ENCODE measurements at places on chromosomes 5 and 9.

- no peak for DNase-seq
Measured at GRCh38 chr9:117413346-117414219, 1.3 kb downstream of the ASTN2 start.

- no peak for DNase-seq
Measured at GRCh38 chr5:102961671-102962070, 158.3 kb downstream of the GIN1 start.

GRCh38 chr5:41707853-41708603 lies 162.2 kb downstream of the OXCT1 start:
- DNase-seq: peak; percentile 63

DNA sequence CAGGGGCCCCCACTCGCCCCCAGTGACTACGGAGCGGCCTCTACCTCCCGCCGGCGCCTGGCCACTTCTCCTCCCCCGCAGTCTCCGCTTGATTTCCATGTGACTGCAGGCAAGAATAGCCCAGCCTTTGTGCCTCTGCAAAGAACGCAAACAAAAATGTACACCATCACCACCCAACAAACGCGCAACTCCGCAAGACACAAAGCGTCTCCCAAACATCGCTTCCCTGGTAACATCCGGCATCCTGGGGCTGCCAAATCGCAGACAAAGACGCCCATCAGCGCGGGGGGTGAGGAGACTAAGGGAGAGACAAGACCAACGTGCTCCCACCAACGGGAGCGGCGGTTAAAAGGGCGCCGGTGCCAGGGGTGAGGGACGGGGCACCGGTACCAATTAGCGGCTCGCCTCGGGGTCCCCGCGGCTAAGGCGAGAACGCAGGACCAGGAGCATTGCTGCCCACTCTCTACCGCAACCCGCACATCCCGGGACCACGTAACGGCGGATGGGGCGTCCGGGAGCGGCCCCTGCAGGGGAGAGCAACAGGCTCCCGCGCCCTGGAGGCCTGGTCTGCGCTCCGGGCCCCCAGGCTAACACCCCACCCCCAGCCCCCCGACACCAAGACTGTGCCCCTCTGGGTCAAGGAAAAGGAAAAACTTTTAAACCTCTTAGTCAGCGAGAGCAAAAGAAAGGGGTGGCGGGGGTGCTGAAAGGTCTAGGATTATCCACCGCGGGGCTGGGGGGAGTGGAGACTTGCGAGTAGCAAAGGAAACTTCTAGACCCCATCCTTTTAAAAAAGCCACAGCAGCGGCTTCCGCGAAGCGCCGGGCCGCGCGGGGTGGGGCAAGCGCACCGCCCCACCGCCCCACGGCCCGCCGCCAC lies 885 bp downstream of the MPDZ start:
- peak; percentile 75 for DNase-seq

DNA sequence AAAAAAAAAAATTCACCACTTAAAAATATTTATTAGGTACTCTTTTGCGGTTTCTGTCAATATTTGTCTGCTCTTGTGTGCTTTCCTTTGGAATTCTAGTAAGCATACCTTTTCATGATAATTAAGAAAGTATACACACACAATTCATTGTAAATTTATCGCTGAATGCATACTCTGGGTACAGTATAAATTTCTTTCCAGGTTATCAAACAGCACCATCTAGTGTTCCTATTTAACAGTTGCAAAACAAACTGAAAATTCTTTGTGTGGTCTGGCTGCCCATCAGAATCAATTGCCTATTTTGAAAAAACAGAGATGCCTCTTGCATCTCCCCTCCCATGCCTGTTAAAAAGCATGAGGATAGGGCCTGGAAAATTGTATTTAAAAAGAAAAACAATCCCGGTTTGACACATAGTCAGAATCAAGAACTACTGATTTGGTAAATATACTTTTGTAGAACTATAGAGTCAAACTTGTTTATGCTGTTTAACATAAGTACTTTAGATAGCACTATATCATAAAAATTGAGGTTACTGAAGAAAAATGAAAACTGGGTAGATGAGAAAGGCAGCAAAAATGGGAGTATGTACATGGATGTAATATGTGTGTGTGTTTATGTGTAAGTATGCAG lies 16.2 kb downstream of the PGGT1B start:
- DNase-seq: peak; percentile 70

DNA sequence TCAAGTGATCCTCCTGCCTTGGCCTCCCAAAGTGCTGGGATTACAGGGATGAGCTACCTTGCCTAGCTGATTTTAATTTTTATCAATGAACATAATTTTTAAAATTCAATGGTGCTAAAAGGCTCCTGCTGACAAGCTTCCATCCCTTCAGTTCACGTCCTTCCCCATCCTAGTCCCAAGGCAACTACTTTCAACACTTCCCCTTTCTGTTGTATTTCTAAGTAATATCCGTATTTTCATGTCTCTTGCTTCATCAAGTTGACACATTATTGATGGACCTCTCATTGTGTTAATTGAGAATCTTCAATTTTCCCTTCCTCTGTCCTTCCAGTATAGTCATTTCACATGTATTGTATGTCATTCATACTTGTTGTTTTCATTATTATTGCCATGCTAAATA lies 93.8 kb upstream of the RASGRF2 start:
- no peak for DNase-seq

- peak; percentile 76 for DNase-seq
Measured at GRCh38 chr5:103929338-103930013, 366.9 kb upstream of the NUDT12 start.

DNA sequence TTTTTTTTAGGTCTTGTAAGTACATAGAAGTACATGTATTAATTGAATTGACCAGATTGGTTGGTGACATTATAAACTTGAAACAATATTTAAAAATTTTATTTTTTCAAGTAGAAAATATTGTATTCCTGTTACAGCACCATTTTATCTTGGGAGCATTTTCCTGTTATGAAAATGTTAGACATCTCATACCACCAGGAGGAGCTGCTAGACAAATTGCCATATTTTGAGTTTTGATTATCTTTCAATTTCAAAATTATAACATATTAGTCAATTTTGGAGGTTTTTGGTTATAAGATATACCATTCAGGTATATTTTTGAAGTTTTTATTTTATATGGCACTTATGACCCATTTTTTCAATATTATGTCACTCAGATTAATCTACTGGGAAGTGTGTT lies 84.4 kb downstream of the CNTLN start:
- peak; percentile 23 for DNase-seq

DNA sequence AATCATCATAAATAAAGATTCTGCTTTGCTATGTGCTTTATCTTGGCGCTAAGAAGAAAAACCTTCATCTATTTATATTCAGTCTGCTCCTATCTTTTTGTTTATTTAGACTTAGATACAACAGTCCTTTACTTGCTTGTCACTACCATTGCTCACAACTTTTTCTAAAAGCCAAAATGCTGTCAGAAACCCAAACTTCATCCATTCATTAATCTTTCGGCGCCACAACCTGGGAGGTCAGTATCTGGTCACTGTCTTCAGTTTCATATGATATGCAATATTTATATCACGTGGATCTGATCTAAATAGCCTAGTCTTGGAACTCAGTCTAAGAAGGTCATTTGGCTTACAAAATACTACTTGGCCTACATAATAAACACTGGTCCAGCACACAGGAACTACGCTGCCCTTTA lies 159.3 kb upstream of the TARS1 start:
- DNase-seq: no peak

DNA sequence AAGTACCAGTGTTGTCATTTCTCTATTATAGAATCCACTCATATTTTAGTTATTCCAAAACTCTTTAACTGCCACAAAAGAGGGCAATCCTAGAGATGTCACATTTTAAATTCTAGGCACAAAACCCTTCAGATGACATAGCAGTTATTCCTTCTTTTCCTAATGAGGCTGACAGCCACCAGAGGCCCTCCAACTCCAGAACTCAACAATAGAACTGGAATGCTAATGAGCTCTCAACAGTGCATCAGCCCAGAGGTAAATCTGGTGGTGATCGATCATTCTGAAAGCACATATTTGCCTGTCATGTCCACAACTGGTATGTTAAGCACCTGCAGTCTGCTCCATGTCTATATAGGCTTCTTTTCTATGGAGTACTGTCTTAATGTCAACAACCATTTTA lies 40.2 kb upstream of the RAB3C start:
- no peak for DNase-seq

DNA sequence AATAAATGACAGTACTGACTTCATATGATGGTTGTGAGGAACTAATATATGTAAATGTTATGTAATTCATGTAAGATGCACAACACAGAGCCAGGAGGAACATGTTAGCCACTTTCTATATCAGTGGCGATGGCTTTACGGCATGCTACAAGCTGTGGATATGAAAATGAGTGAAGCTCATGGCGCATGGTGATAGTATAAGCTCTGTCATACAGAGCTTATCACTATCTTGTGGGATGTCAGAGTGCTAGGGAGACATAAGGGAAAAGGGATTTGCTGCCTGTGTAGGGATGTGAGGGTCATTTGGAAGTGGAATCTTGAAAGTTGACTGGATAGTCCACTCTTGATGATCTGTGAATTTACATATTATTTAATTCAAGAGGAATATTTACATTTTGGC lies 13.6 kb downstream of the CPEB4 start:
- no peak for DNase-seq

DNA sequence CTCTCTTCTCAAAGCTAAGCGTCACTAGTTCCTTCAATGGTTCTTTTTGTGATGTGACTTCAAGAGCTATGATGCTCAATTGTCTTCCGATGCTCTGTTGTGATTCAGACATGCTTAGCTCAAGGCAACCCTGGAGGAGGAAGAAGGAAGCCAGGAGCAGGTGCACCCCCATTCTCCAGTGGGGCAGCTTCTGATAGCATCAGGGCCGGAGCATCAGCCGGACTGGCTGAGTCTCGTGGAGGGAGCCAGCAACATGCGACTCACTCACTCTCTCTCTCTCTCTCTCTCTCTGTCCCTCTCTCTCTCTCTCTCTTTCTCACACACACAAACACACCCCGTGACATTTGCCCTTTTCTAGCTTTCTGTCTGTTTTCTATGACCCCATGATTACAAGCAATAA lies 140.2 kb downstream of the HSD17B3 start:
- DNase-seq: no peak
